Natural killer cell (primary cell): ENCODE measurements at places on chromosomes 5 and 9. TPM values are rescaled to one million over a fixed set of nuclear protein-coding genes. Genes with fewer than 3 reads are reported as not detected.
A peak's percentile ranks its signal among the peaks of the same experiment; 100 is the strongest.

- H3K27ac ChIP-seq, result no peak overlapping the region
- no peaks in the 10 kb centered on the region for H3K4me1 ChIP-seq
- no peak overlapping the region for H3K4me3 ChIP-seq
- DNase-seq, result no peak
- H3K27me3 ChIP-seq, result no peaks in the 10 kb centered on the region
These were observed 13.4 kb downstream of the WNT8A start for GRCh38 chr5:138096997-138097828.

The STOML2 gene
- total RNA-seq, result 41.6 TPM

DNA sequence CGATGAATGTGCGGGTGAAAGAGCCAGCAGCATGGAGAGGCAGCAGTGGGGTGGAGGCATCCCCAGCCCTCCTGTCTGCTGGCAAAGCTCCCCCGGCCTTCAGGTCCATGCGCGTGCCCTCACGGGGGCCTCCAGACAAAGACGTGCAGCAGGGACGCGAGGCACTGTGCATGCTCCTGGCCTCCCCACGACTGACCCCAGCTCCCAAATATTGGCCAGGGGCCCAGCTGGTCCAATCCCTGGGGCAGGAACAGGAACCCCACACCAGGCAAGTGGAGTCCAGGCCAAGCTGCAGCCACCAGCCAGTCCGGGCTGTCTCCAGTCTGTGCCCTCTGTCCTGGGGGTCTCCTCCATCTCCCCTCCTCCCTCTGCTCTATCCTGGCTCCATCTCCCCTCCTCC, 33.5 kb upstream of the LRRC14B start:
- no peaks in the 10 kb centered on the region for H3K4me1 ChIP-seq
- no peaks in the 10 kb centered on the region for H3K27me3 ChIP-seq
- no peaks in the 10 kb centered on the region for H3K36me3 ChIP-seq
- H3K4me3 ChIP-seq, result no peak overlapping the region
- DNase-seq, result no peak
- no peak overlapping the region for H3K27ac ChIP-seq

DNA sequence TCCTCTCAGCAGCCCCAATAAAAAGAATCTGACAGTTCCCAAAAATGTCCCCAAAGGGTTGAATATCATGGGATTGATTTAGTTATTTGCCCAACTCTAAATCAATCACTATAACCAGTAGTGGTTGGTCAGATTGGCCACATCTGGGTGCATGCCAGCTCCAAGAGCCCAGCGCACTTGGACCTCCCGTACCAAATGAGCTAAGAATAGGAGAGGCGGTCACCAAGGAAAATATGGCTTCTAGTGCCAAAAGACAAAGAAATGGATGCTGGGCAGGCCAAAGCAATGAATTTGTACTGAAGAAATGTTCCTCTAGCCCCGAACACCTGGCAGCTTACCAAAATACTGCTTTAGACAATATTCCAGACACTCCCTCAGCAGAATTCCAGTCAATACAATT, 80.3 kb downstream of the RCL1 start:
- no peak for DNase-seq
- H3K27ac ChIP-seq, result no peak overlapping the region
- no peaks in the 10 kb centered on the region for H3K4me1 ChIP-seq
- H3K4me3 ChIP-seq, result no peak overlapping the region
- H3K27me3 ChIP-seq, result no peaks in the 10 kb centered on the region

- DNase-seq, result no peak
- no peaks in the 10 kb centered on the region for H3K4me1 ChIP-seq
- no peak overlapping the region for H3K4me3 ChIP-seq
- no peaks in the 10 kb centered on the region for H3K27me3 ChIP-seq
- no peak overlapping the region for H3K27ac ChIP-seq
These were observed 103.8 kb downstream of the INVS start for GRCh38 chr9:100202806-100203205.

The RASEF gene
- not detected for total RNA-seq

GRCh38 chr5:140244525-140245025, 58.3 kb downstream of the PFDN1 start:
- no peak overlapping the region for H3K4me3 ChIP-seq
- no peak overlapping the region for H3K27ac ChIP-seq
- DNase-seq, result peak; percentile 61
- H3K36me3 ChIP-seq, result peaks cover 8% of the 10 kb centered on the region
- no peaks in the 10 kb centered on the region for H3K4me1 ChIP-seq
- H3K27me3 ChIP-seq, result no peaks in the 10 kb centered on the region

DNA sequence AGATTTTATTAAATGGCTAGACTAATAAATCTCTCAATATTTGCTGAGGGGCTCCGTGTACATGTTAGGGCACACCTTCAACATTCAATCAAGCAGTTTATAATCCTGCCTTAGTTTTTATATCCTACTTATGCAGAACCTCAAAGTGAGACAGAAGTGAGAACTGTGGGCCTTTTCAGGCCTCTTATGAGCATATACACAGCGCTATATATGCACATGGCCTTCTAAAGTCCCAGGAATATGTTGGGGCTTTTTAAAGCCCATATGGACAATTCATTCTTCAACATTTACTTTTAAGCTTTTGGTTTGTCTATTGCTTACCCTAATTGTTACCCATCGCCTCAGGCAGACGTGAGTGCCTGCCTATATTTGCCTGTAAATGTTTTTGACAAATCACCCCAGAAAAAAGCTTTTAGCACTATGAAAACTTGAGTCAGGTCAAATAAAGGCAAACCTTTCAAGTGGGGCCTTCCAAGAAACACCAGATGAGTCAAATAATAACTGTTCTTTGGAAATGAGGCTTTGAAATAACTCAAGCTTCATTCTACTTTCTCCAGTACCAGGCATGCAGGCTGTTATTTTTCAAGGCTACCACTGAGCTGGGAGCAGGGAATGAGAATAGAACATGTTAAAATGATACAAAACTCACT, 58.2 kb downstream of the ESM1 start:
- H3K4me3 ChIP-seq, result no peak overlapping the region
- H3K4me1 ChIP-seq, result no peaks in the 10 kb centered on the region
- H3K36me3 ChIP-seq, result no peaks in the 10 kb centered on the region
- no peak overlapping the region for H3K27ac ChIP-seq
- DNase-seq, result no peak

- peaks cover 43% of the 10 kb centered on the region for H3K27me3 ChIP-seq
- no peak overlapping the region for H3K4me3 ChIP-seq
- H3K27ac ChIP-seq, result no peak overlapping the region
- H3K4me1 ChIP-seq, result peaks cover 44% of the 10 kb centered on the region
- DNase-seq, result peak; percentile 20
These were observed 3.7 kb upstream of the SLC9A3 start for GRCh38 chr5:527646-528628.

DNA sequence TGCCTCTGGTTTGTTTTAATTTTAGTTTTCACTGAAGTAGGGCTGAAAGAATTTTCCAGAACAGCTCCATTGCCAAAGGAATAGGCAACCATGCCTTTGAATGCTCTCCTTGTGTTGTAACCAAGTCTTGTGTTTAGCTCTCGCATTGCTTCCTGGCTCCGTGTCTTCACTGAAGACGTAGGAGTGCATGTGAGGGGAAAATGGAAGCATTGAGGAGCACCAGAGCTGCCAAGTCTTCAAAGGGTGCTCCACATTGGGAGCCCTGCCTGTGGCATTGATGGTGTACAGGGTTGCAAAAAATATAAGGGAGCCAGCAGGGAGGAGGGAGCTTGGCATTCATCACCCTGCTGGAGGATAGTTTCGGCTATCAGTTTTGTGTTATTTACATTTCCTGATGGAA, 86.6 kb downstream of the NTRK2 start:
- H3K36me3 ChIP-seq, result no peaks in the 10 kb centered on the region
- no peak overlapping the region for H3K4me3 ChIP-seq
- DNase-seq, result no peak
- no peak overlapping the region for H3K27ac ChIP-seq

The RGS3 gene
- 190 TPM for total RNA-seq

GRCh38 chr9:79195879-79196278, 375.9 kb upstream of the TLE4 start:
- H3K36me3 ChIP-seq, result no peaks in the 10 kb centered on the region
- H3K27ac ChIP-seq, result no peak overlapping the region
- DNase-seq, result no peak
- H3K4me1 ChIP-seq, result no peaks in the 10 kb centered on the region

The TMEM171 gene
- 0.42 TPM for total RNA-seq

GRCh38 chr9:118522093-118523028, 818.2 kb downstream of the TLR4 start:
- no peaks in the 10 kb centered on the region for H3K36me3 ChIP-seq
- no peak for DNase-seq
- H3K27me3 ChIP-seq, result no peaks in the 10 kb centered on the region

DNA sequence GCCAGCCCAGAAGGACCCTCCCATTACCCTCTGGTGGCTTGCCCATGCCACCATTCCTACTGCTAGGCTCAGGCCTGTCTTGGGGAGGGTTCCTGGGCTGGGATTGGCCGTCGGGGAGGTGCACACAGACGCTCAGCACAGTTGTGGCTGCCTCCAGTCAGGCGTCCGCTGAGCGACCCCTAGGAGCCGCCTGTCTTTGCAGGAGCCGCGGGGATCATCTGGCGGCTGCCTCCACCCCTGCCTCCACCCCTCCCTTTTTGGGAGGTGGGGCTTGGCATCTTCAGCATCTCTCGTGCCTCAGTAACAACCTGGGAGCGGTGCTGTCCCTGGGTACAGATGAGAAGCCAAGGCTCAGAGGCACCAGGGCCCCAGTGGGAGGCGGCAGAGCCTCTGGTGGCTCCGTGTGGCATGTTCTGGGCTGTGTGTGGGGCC, 39.6 kb downstream of the RXRA start:
- H3K4me1 ChIP-seq, result peaks cover 18% of the 10 kb centered on the region
- DNase-seq, result no peak
- H3K27ac ChIP-seq, result no peak overlapping the region
- no peak overlapping the region for H3K4me3 ChIP-seq

- H3K36me3 ChIP-seq, result no peaks in the 10 kb centered on the region
- no peak for DNase-seq
- H3K27ac ChIP-seq, result no peak overlapping the region
- H3K27me3 ChIP-seq, result no peaks in the 10 kb centered on the region
- no peak overlapping the region for H3K4me3 ChIP-seq
- H3K4me1 ChIP-seq, result no peaks in the 10 kb centered on the region
These were observed 849.9 kb downstream of the MAT2B start for GRCh38 chr5:164355267-164355830.

- H3K4me3 ChIP-seq, result no peak overlapping the region
- no peaks in the 10 kb centered on the region for H3K27me3 ChIP-seq
- H3K36me3 ChIP-seq, result no peaks in the 10 kb centered on the region
- H3K4me1 ChIP-seq, result peaks cover 23% of the 10 kb centered on the region
These were observed 6.2 kb upstream of the GMCL2 start for GRCh38 chr5:178193251-178193809.

The CCDC112 gene
- 3.1 TPM for total RNA-seq

- H3K27me3 ChIP-seq, result no peaks in the 10 kb centered on the region
- no peak overlapping the region for H3K4me3 ChIP-seq
- H3K27ac ChIP-seq, result peak overlapping the region; percentile 57
- peaks cover 53% of the 10 kb centered on the region for H3K4me1 ChIP-seq
These were observed 59.3 kb downstream of the OSTF1 start for GRCh38 chr9:75147638-75148037.

- H3K36me3 ChIP-seq, result no peaks in the 10 kb centered on the region
- peaks cover 2% of the 10 kb centered on the region for H3K27me3 ChIP-seq
- no peak overlapping the region for H3K4me3 ChIP-seq
- no peaks in the 10 kb centered on the region for H3K4me1 ChIP-seq
These were observed 58.4 kb upstream of the PITX1 start for GRCh38 chr5:135092476-135092875.

GRCh38 chr5:123156577-123157296, 67.7 kb downstream of the PRDM6 start:
- no peaks in the 10 kb centered on the region for H3K4me1 ChIP-seq
- no peaks in the 10 kb centered on the region for H3K36me3 ChIP-seq
- H3K4me3 ChIP-seq, result no peak overlapping the region
- H3K27me3 ChIP-seq, result no peaks in the 10 kb centered on the region
- DNase-seq, result no peak

DNA sequence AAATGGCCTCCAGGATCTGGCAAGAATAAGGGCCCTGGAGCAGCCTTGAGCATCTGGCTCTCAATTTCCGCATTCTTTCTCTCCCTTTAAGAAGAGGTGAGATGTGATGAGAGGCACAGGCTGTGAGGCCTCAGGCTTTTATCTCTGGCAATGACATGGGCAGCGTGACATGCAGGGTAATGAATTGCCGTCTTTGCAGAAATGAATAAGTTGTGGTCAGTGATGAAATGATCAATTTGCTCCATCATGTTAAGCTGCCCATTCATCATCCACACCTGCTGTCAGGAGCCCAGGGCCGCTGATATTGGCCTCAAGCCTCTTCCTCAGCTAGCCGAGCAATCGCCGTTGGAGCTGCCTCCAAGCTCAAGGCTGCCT, 265.3 kb downstream of the TRIM32 start:
- H3K27me3 ChIP-seq, result no peaks in the 10 kb centered on the region
- H3K36me3 ChIP-seq, result no peaks in the 10 kb centered on the region
- no peak overlapping the region for H3K27ac ChIP-seq

- no peaks in the 10 kb centered on the region for H3K27me3 ChIP-seq
- H3K4me3 ChIP-seq, result no peak overlapping the region
- no peaks in the 10 kb centered on the region for H3K4me1 ChIP-seq
- no peak overlapping the region for H3K27ac ChIP-seq
- H3K36me3 ChIP-seq, result no peaks in the 10 kb centered on the region
These were observed 28.3 kb upstream of the NEURL1B start for GRCh38 chr5:172612771-172613170.

- DNase-seq, result peak; percentile 73
- no peaks in the 10 kb centered on the region for H3K36me3 ChIP-seq
- peaks cover 26% of the 10 kb centered on the region for H3K4me1 ChIP-seq
- no peaks in the 10 kb centered on the region for H3K27me3 ChIP-seq
- H3K4me3 ChIP-seq, result no peak overlapping the region
These were observed 71.9 kb downstream of the MVB12B start for GRCh38 chr9:126398403-126399058.

GRCh38 chr5:158606233-158606632, 493.5 kb downstream of the EBF1 start:
- no peaks in the 10 kb centered on the region for H3K36me3 ChIP-seq
- H3K27ac ChIP-seq, result no peak overlapping the region
- no peaks in the 10 kb centered on the region for H3K27me3 ChIP-seq
- no peaks in the 10 kb centered on the region for H3K4me1 ChIP-seq
- no peak for DNase-seq
- H3K4me3 ChIP-seq, result no peak overlapping the region

The TOR1B gene
- 23.9 TPM for total RNA-seq

GRCh38 chr5:136754216-136754615, 388.9 kb upstream of the TRPC7 start:
- no peaks in the 10 kb centered on the region for H3K4me1 ChIP-seq
- H3K27me3 ChIP-seq, result no peaks in the 10 kb centered on the region
- no peak for DNase-seq
- no peak overlapping the region for H3K4me3 ChIP-seq
- H3K27ac ChIP-seq, result no peak overlapping the region
